ENCODE measurements at places on chromosomes 1 and 21. TPM values are rescaled to one million over a fixed set of nuclear protein-coding genes. Genes with fewer than 3 reads are reported as not detected.
A peak's percentile ranks its signal among the peaks of the same experiment; 100 is the strongest.

- H3K4me3 ChIP-seq, result no peak overlapping the region
- DNase-seq, result no peak
- no peaks in the 10 kb centered on the region for H3K36me3 ChIP-seq
- no peak overlapping the region for H3K27ac ChIP-seq
- H3K27me3 ChIP-seq, result no peaks in the 10 kb centered on the region
These were observed 15.4 kb downstream of the ZNHIT6 start for GRCh38 chr1:85692730-85693314.

- H3K36me3 ChIP-seq, result no peaks in the 10 kb centered on the region
- peak; percentile 49 for DNase-seq
These were observed 835 bp downstream of the LRRN2 start for GRCh38 chr1:204684571-204685235.

Gene THEM5
- total RNA-seq, result not detected

DNA sequence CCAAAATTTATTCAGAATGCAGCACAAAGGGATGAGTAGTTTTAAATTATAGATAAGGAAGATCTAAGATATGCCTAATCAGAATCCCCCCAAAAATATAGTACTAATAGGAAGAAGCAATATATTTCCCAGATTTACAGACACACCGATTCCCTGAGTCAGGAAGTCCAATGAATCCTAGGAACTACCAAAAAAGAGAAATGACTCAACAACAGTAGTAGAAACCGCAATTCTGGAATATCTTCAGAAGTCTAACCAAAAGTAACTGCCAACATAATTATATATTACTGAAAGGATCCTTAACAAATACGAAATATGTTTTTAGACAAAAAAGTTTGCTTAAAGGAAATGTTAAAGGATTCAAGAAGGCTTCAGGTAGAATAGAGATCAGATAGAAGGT, 10.3 kb downstream of the AHCTF1 start:
- H3K4me1 ChIP-seq, result no peaks in the 10 kb centered on the region
- no peaks in the 10 kb centered on the region for H3K27me3 ChIP-seq
- H3K4me3 ChIP-seq, result no peak overlapping the region
- no peak for DNase-seq
- H3K27ac ChIP-seq, result no peak overlapping the region
- no peaks in the 10 kb centered on the region for H3K36me3 ChIP-seq

Measured in colonic mucosa (tissue), 4 donors.